Left lung (tissue), 14 donors: ENCODE measurements at places on chromosomes 1 and 21. TPM values are rescaled to one million over a fixed set of nuclear protein-coding genes. Genes with fewer than 3 reads are reported as not detected.

- H3K4me3 ChIP-seq = no peak overlapping the region
- no peaks in the 10 kb centered on the region for H3K27me3 ChIP-seq
- H3K27ac ChIP-seq = no peak overlapping the region
- no peaks in the 10 kb centered on the region for H3K36me3 ChIP-seq
- peaks cover 7% of the 10 kb centered on the region for H3K4me1 ChIP-seq
- no peak for DNase-seq
Observed at GRCh38 chr21:45450423-45451090, 45.6 kb downstream of the COL18A1 start.

GRCh38 chr1:112700290-112701226, 6.4 kb downstream of the RHOC start:
- H3K27ac ChIP-seq = peak overlapping the region; percentile 94
- peaks cover 36% of the 10 kb centered on the region for H3K4me1 ChIP-seq
- no peaks in the 10 kb centered on the region for H3K36me3 ChIP-seq
- H3K27me3 ChIP-seq = peaks cover 2% of the 10 kb centered on the region
- no peak overlapping the region for H3K4me3 ChIP-seq
- DNase-seq = peak; percentile 93

The KRTAP20-2 gene
- not detected for total RNA-seq

The BCAN gene
- total RNA-seq = 0.35 TPM

The FRRS1 gene
- 15.1 TPM for total RNA-seq
